Stimulated activated CD4-positive, alpha-beta T cell treated with anti-CD3 and anti-CD28 coated beads, Interleukin-4, amount 100 ng/mL, for 24 hours (primary cell): ENCODE measurements at places on chromosomes 2 and 18.

DNA sequence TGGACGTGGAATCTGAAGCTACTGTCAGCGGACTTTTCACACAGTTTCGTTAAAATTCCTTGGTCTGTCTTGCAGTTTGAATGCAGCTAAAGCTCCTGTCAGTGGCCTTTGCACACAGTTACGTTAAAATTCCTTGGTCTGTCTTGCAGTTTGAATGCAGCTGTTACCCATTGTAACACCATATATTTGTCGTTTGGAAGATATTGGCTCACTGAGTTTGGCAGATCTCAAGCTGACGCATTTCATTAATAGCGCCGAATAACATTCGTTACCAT, 1.0 kb downstream of the LIMS1 start:
- no peak for DNase-seq

- no peak for DNase-seq
Observed at GRCh38 chr2:229083606-229084340, 187.3 kb downstream of the PID1 start.

DNA sequence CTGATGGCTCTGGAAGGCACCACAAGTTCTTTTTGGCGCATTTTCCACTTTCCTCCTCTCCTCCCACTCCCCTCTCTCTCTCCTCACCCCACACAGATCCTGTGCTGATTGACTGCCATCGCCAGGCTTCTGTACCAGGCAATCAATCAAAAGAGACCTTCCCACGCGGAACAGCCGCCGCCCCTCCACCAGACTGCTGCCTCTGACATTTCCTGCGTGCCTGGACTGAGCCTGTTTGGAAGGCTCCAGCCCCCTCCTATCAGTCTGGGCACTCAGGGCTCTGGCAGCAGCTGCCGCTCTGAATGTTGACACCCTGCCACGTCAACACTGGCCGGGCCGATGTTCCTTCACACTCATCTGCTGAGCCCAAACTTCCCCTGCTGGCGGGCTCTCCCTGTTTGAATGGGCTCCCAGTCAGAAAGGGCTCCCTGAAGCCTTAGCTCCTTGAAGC, 467.7 kb downstream of the EPHA4 start:
- no peak for DNase-seq

DNA sequence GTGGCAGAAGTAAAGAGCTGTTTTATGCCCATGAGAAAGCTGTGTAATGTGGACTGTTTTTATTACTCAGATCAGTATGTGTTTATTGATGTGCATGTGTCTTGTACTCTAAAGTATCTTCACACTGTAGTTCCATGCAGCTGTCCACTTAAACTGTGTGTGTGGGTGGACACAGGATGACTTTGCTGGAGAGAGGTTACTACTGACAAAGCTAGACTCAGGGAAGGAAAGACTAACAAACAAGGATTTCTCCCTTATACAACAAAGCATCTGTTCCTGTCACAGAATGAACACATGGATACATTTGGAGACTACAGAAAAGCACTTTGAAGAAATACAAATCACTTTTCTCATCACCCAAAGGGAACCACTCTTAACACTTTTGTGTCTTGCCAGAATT, 10.0 kb downstream of the FHOD3 start:
- DNase-seq = no peak

GRCh38 chr18:61400716-61401115, 67.5 kb downstream of the CDH20 start:
- no peak for DNase-seq

DNA sequence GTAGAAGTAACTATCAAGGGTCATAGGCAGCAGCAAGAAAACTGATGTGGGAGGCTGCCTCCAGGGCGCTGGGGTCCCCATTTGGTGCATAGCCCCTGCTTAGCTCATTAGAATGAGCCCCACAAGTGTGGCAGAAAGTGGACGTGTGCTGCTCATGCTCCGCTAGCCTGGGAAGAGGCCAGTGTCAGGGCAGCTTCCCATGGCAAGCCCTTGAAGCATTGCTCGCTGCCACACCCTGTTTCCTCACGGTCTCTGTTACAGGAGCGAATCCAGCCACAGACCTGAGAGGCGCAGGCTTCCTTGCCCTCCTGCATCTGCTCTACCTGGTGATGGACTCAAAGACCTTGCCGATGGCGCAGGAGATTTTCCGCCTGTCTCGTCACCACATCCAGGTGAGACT, 22.5 kb downstream of the ELMOD3 start:
- DNase-seq = no peak

GRCh38 chr2:191951832-191952231, 104.9 kb upstream of the CAVIN2 start:
- no peak for DNase-seq

DNA sequence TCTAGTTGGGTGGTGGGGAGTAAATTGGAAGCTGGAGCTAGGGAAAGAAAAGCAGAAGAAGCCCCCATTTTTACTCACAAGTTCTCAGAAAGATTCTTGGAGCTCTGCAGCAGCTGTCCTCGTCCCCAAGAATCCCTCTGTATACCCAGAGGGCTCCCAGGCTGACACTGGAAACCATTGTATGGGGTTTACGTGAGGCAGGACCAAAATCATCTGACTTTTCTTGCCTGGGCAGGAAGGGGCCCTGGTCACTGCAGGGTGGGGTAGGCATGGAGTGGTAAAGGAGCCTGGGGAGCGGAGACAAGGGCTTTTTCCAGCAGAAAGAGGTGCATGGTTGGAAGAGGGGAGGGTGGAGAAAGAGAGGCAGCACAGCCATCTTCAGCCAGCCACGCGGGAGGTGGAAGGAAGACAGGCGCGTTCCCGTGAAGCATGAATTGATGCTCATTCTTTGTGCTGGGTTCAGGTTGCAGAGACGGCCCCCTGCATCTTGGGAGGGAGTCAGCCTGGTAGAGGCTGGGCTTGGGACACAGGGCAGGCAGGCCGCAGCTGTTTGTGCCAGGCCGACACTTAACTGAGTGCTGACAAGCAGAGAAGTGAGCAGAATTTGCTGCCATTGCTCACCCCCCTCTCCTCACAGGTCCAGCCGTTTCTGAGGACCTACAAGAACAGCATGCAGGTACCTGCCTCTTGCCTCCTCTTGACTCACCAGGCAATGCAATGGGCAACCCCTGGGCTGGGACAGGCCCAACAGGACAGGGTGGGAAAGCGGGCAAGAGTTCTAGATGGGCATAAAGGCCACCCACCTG, 94.8 kb downstream of the PLB1 start:
- DNase-seq = no peak

DNA sequence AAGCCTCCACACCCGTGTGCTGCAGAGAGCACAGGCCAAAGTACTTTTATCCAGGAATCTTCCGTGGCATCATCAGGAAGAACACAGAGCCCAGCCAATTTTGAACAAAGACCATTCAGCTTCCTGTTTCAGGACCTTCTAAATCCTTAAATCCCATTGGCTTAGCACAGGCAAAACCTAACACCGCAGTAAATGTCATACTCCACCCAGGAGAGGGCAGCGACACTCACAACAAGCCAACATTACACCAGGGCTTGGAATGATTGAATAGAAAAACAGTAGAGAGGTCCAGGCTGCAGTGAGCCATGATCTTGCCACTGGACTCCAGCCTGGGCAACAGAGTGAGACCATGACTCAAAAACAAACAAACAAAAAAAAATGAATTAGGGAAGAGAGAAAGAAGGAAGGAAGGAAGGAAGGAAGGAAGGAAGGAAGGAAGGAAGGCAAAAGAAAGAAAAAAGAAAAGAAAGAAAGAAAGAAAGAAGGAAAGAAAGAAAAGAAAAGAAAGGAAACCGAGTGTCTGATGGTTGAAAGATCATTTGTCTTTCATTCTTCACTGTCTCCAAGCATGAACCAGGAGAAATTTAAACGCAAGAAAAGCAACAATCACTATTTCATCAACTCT, 144.6 kb upstream of the SATB2 start:
- DNase-seq = no peak

- no peak for DNase-seq
Observed at GRCh38 chr2:61952288-61952687, 46.8 kb downstream of the COMMD1 start.

DNA sequence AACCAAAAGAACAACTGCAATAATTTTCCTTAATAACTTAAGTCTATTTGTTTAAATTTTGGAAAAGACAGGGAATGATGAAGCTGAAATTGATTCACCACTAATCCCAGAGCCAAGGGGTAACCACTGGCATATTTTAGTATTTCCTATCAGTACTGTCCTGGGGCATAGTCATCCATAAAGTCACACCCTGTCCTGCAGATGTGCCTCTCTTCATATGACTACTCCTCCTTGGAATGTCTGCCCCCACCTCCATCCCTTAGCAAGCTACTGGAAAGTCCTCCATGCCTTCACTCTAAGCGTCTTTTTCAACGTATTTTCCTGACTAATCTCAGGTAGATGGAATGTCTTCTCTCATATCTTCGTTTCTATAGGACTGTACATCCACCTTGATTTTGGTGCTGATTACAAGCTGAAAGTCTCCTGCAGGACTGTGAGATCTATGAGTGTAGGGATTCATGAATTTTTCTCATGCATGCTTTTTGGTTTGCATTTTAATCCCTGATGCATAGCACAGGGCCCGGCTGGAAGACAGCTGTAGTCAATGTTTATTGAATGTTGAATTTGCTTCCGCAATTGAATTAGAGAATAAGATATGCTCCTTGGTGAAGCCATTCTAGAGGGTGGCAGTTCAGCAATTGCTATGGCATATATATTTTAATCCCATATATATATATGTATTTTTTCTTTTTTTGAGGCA, 85.6 kb downstream of the MOGAT1 start:
- DNase-seq = no peak

GRCh38 chr2:12737297-12737696, 20.6 kb downstream of the TRIB2 start:
- DNase-seq = no peak

- DNase-seq = no peak
Observed at GRCh38 chr2:39313575-39313974, 69.8 kb upstream of the CDKL4 start.

GRCh38 chr2:29587402-29588190, 333.8 kb downstream of the ALK start:
- DNase-seq = no peak

- DNase-seq = no peak
Observed at GRCh38 chr18:77524909-77525308, 275.3 kb downstream of the GALR1 start.

- DNase-seq = no peak
Observed at GRCh38 chr18:48918660-48919456, 31.9 kb downstream of the SMAD7 start.

DNA sequence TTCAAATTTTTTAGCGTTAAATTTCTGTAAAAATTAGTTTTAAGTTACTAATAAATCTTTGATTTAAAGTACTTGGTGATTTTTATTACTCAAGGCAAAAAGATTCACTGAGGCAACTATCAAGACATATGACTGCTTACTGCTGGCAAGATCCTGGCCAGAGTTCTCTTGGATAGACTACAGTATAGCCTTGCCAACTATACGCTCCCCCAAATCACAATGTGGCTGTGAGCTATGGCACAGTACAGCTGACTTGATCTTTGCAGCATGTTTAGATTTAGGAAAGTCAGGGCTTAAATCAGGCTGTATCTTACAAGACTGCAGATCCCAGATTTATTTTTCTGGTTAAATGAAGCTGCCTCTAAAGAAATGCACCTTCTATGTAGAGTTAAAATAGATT, 26.5 kb downstream of the MSTN start:
- DNase-seq = no peak

DNA sequence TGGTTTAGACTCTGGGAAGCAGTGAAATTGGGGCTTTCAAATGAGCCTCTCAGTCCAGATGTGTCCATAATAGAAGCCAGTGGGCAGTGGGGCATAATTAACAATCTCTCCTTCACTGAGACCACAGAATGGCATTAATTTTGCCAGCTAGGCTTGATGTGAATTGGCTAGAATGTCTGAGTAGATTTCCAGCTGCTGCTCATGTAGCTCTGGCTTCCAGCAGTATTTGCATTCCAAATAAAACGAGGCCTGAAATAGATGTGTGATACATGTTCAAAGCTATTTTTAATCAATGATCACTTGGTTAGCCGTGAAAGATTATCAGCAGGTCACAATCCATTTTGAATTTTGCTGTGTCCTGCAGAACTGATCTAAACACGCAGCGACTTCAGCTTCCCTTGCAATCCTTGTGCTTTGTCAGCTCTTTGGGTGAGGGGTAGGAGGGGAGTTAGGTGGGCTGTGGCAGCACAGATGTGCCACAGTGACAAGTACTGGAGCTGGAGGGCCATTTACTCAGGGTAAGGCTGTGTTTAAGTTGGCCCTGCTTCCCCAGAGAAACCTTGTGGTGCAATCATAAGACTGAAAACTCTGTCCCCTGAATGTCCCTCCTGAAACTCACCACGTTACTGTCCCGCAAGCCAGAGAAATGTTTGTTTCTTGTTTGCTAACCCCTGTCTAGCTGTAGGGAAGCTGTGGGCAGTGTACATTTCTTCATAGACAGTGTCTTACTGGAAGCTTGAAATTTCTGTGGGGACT, 56.9 kb upstream of the TMEM178A start:
- no peak for DNase-seq

DNA sequence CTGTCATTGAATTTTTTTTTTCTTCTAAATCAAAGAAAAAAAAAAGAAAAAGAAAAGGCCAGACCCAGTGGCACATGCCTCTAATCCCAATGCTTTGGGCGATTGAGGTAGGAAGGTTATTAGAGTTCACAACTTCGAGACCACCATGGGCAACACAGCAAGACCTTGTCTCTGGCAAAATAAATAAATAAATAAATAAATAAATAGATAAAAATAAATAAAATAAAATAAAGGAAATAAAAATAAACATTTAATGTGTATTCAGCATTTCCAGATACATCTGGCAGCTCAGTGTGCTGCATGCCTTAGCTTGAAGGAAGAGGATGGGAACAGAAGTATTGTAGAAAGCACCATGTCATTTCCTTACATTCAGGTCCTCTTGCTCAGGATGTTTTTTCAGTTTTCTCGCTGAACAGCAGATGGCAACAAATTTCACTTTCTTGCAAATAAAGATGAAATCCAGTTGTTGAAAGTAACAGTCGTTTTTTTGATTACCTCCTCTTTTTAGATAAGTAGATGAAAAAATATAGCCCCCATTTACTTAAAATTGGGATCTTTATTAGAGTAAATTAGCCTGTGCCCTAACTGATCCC, 25.7 kb upstream of the FAM178B start:
- DNase-seq = peak; percentile 11

DNA sequence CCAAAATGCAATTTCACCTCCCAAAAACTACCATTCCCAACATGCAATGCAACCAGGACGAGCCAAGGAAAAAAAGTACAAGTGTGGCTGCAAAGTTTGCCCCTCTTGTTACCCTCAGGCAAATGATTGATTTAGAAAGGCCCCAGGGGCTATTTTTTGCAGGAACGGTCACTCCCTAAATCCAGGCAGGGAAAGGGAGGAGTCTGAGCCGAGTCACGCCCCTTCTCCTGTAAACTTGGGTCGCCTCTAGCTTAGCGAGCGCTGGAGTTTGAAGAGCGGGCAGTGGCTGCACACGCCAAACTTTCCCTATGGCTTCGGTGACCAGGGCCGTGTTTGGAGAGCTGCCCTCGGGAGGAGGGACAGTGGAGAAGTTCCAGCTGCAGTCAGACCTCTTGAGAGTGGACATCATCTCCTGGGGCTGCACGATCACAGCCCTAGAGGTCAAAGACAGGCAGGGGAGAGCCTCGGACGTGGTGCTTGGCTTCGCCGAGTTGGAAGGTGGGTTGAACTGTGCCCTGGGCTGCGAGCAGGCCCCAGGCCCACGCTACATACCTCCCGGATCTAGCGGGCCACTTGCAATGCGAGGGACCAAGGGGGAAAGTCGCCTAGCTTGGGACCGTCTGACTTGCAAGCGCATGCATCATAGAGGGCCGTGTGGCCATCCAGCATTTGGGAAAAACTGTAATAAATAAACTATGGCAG, at the start of gene GALM:
TSS of gene GALM (plus strand) at position 261 of the 702 bp plus-strand sequence. CDS start at position 309, 48 bp downstream.
- DNase-seq = peak; percentile 69
